Kidney (tissue), 22 donors: ENCODE measurements at places on chromosomes 11 and 22.

DNA sequence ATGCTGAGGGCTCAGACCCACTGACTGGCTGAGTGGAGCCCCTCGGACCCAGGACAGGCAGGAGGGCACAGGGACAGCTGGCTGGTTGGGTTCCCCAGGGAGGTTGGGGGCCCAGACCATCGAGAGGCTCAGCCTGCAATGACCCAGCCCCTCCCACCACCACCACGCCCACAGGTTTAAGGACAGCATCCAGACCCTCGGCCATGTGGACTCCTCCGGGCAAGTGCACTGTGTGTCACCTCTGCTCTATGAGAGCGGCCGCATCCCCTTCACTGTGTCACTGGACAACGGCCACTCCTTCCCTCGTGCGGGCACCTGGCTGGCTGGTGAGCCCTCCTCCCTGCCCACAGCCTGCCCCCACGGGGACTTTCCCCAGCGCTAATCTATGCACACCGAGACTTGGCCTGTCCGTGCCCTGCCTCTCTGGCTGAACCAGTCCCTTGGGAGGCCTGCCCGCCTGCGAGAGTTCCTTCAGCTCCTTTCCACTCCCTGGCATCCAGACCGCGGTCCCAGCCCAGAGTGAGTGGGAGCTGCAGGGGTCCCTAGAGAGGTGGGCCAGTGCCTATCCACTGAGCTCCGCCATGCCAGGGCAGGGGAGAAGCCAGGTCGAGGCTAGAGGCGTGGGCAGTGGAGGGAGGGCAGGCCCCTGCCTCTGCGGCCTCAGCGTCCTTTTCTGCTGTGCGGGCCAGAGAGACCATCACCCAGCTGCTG is 2.2 kb downstream of the SUSD2 start:
- DNase-seq: no peak

GRCh38 chr11:63920939-63921417 is 4.0 kb upstream of the RCOR2 start:
- peak; percentile 91 for DNase-seq

DNA sequence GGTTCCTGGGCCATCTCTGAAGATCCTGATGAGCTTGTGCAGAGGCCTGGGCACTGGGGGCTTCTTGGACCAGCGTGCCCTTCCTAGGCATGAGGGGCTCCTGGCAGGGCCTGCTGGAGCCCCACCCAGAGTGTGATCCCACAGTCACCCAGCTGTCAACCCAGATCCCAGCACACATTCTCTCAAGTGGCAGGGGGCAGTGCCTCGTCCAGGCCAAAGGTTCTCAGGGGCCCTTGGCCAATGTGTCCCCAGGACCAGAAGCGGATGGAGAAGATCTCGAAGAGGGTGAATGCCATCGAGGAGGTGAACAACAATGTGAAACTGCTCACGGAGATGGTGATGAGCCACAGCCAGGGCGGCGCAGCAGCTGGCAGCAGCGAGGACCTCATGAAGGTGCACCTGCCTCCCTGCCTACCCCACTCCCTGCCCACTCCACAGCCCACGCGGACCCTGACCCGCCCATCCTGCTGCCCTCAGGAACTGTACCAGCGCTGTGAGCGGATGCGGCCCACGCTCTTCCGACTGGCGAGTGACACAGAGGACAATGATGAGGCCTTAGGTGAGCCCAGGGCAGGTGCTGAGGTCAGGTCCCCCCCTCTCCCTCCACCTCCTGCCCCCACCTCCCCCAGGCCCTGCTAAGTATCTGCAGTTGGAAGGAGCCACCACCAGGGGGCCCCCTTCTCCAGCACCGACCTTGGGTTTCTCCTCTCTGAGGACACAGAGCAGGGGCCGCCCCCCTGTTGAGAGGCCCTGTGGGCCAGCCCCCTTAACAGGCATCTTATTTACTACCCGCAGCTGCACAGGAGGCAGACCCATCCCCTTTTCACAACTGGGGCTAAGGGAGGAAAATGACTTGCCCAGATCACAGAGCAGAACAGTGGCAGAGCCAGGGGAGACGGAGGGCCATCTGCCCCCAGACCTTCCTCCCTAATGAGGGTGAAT is 14.7 kb downstream of the GGA1 start:
- peak; percentile 89 for DNase-seq

DNA sequence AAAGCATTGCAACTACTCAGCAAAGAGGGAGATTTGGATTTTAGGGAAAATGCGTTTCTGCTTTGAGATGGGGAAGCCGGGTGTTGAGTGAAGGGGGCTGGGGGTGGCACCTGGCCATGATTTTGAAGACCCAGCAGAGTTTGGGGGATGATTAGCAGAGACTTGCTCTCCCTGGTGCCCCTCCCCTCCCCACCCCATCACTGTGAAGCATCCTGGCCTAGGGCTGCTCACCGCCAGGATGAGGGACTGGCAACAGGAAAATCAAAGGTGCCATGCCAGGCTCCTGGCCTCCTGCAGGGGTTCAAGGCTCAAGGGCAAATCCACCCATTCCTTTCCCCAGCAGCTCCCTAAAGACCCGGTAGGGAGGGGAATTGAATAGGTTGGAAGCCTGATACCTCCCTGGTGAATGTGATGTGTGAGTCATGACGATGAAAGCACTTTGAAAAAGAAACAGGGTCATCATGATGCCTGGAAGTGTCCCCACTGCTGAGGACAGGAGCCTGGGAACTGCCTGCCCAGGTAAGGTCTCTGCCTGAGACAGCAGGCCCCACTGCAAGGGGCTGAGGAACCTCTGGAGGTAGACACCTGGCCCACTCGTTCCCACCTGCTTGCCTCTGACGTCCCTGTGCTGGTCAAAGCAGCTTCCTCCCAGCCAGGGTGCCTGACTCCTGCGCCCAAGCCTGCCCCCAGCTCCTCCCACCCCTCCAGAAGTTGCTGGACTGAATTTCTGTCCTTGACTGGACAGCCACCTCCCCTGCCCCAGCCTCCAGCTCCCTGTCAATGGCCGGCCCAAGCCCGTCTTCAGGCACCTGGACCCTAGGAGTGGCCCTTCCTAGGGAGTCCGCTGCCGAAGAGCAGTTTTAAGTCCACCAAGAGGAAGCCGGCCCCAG is 1.7 kb downstream of the CHST1 start:
- DNase-seq: no peak

- no peak for DNase-seq
Measured at GRCh38 chr11:57641011-57641807, 8.5 kb downstream of the YPEL4 start.

GRCh38 chr22:31199187-31199586 is 12.9 kb upstream of the LIMK2 start:
- no peak for DNase-seq

DNA sequence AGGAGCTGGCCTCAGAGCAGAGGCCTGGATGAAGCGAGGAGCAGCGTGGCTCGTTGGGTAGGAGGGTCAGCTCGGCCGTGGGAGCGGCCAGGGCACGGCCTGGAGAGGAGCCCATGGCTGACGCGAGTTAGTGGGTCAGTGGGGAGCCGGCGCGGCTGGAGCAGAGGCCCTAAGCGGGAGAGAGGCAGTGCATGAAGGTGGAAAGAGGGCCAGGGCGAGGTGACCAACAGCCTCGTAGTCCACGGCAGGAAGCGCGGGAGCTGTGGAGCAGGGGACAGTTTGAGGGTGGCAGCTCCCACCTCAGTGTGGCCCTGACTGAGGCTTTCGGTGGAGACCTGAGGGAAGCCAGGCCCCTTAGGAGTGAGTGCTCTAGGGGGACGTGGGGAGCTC is 24.1 kb downstream of the DCPS start:
- no peak for DNase-seq

- no peak for DNase-seq
Measured at GRCh38 chr11:76750746-76751145, 32.4 kb upstream of the TSKU start.

GRCh38 chr22:38075105-38075825 is 8.7 kb downstream of the SLC16A8 start:
- no peak for DNase-seq

DNA sequence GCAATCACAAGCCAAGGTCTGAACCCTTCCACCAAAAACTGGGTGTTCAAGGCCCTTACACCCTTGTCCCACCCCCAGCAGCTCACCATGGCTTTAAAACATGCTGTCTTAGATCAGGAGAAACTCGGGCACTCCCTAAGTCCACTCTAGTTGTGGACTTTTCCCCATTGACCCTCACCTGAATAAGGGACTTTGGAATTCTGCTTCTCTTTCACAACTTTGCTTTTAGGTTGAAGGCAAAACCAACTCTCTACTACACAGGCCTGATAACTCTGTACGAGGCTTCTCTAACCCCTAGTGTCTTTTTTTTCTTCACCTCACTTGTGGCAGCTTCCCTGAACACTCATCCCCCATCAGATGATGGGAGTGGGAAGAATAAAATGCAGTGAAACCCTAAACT is 15.0 kb downstream of the HTR3A start:
- no peak for DNase-seq

- DNase-seq: peak; percentile 58
Measured at GRCh38 chr11:59551659-59552521, 40.6 kb downstream of the OR4D9 start.

- peak; percentile 23 for DNase-seq
Measured at GRCh38 chr22:49779211-49779610, 48.5 kb downstream of the BRD1 start.

- DNase-seq: no peak
Measured at GRCh38 chr11:103637831-103638230, 398.6 kb upstream of the DDI1 start.

DNA sequence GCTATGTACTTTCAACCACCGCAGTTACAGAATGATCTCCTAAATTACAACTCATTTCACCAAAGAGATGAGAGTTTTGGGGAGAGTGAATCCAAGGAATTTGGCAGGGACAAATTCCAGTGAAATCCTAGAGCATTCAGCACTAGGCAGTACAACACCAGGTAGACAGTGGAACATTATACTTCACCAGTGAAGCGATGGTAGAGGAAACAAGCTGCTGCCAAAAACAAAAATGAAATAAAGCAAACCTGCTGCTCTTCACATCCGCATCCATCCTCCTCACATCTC is 16.9 kb downstream of the SMCO4 start:
- no peak for DNase-seq

DNA sequence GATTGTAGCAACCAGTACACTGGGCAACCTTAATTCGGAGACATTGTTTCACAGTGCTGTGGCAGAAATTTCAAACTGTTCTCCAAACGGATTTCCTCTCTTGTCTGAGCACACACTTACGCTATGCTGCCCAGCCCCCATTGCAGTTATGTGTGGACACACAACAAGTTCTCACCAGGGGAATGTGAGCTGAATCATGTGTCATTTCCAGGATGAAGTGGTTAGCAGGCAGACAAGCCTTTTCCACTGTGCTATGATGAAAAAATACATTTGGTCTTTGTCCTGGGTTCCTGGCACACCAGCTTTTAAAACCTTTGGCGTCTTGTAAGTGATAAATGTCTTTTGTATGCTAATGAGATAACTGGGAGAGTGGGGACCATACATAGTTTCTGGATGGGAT is 46.9 kb upstream of the SYT9 start:
- DNase-seq: no peak

GRCh38 chr11:10382518-10382917 is 72.5 kb upstream of the AMPD3 start:
- DNase-seq: no peak

DNA sequence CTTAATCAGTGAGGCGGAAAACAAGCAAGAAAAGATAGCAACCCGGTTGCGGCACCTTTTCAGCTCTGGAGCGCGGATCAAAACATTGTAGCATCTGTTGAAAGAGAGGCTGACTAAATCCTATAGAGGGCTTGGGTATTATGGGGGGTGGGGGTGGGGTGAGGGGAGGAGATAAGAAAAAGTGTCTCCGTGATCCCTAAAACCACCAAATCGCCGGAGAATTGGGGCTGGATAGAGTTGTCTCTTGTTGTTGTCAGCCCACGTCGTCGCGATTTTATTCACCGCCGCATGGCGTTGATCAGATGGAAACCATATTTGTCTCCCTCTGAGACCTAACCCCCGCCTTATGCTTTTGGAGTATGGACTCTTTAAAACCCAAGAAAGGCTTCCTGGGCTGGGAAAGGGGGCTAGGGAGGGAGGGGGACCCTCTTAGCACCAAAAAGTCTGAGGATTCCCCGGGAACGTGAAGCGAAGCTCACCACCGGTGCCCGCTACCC is 13.0 kb downstream of the PAX6 start:
- no peak for DNase-seq

DNA sequence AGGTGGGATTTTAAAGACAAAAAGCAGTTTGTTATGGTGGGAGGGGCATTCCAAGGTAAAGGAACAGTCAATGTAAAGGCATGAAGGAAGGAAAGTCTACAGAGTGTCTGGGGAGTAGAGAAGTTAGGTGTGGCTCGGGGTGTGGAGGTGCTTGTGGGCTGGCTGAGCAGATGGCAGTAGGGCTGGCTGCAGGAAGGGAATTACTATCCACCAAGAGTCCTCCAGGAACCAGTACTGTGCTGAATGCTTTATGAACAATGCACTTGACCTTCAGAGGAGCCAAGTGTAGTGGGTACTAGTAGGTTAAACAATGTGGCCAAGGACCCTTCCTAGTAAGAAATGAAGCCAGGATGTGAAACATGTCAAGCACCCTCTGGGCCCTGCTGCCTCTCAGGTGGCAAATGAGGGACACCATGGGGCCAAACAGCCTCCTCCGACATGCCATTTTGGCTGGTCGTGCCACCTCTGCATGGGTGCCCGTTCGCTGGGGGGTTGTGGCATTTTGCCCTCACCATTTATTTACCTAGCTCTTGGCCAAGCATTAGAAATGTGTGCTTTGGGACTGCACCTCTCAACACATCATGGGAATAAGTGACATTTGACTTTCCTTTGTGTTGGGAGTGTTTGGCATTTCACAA is 123.6 kb upstream of the TENM4 start:
- DNase-seq: no peak

DNA sequence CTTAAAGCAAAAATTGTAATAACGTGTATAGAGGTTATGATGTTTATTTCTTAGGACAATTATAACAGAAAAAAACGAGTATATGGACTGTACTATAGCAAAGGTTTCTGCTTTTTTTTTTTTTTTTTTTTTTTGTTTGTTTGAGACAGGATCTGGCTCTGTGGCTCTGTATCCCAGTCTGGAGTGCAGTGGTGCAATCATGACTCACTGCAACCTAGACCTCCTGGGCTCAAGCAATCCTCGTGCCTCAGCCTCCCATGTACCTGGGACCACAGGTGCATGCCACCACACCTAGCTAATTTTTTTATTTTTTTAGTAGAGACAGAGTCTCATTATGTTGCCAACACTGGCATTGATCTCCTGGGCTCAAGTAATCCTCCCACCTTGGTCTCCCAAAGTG is 39.2 kb downstream of the ZFTA start:
- no peak for DNase-seq

DNA sequence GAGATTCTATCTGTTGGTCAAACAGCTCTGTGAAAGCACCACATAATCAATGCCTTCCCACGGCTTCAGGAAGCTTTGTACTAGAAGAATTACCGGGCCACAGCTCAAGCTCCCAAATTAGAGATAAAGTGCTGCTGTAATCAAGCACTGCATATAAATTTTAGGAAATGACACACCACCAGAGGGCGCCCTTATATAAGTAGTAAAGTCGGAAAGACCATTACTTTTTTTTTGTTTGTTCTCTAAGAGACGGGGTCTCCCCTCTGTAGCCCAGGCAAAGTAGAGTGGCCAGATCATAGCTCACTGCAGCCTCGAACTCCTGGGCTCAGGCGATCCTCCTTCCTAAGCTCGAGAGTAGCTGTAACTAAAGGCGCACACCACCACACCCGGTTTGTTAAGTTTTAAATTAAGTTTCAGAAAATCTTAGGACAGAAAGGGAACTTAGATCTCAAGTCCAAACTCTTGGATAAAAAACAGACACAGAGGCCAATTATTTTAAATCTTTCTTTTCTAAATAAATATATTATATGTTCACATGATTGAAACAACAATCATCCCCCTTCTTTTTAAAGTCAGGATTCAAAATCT is 32.6 kb downstream of the PRCP start:
- peak; percentile 80 for DNase-seq
